Activated CD8-positive, alpha-beta T cell treated with anti-CD3 and anti-CD28 coated beads, Interleukin-2, amount 10 ng/mL, durations not matched to agents 7 days and 5 days (primary cell): ENCODE measurements at places on chromosomes 3 and 15. TPM values are rescaled to one million over a fixed set of nuclear protein-coding genes. Genes with fewer than 3 reads are reported as not detected.

Gene FOXL2
- not detected for total RNA-seq

Gene SPINK8
- total RNA-seq = not detected

GRCh38 chr3:29827756-29828155 is 546.9 kb downstream of the RBMS3 start:
- DNase-seq = no peak
- H3K4me1 ChIP-seq = no peaks in the 10 kb centered on the region
- no peak overlapping the region for H3K27ac ChIP-seq
- no peaks in the 10 kb centered on the region for H3K36me3 ChIP-seq
- no peak overlapping the region for H3K4me3 ChIP-seq

Gene CLDN16
- not detected for total RNA-seq

Gene ALCAM
- 5.1 TPM for total RNA-seq

DNA sequence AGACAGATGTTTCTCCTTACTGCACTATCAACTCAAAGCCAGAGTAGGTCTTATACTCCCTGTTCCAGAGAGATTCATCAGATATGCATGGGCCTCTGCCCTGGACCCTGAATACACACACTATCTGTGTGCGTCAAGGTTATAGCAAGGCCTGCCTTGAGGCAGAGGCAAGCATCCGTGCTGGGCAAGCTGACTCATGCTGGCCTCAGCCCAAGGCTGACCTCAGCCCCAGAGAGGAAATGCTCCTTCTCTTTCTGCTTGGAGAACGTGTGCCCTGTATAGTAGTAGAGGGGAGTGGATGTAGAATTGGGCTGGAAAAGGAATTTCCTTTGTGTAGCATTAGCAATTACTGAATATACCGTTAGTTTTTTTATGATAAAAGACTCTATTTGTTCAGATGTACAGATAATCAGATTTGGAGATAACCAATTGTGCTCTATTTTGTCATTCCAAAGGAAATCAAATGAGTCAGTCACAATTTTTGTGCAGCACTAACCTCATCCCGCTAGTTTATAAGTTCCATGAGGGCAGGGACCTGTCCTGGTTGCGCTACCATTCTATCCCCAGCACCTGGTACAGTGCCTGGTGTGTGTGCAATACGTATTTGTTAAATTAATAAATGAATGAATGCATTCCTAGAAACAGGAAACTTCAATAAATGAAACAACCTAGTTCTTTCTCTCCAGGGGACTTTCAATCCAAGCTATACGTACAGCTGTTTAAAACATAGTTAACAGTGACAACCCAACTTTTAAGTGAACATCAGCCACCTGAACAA is 13.3 kb upstream of the PAQR9 start:
- peaks cover 23% of the 10 kb centered on the region for H3K27me3 ChIP-seq
- no peak overlapping the region for H3K4me3 ChIP-seq
- no peak for DNase-seq
- H3K27ac ChIP-seq = no peak overlapping the region

Gene SNTN
- total RNA-seq = not detected

Gene ACOX2
- total RNA-seq = not detected

Gene NEK10
- 0.81 TPM for total RNA-seq

- peaks cover 13% of the 10 kb centered on the region for H3K4me1 ChIP-seq
- no peaks in the 10 kb centered on the region for H3K36me3 ChIP-seq
- DNase-seq = no peak
- H3K27ac ChIP-seq = no peak overlapping the region
Measured at GRCh38 chr3:72655131-72655551, 193.1 kb downstream of the SHQ1 start.

DNA sequence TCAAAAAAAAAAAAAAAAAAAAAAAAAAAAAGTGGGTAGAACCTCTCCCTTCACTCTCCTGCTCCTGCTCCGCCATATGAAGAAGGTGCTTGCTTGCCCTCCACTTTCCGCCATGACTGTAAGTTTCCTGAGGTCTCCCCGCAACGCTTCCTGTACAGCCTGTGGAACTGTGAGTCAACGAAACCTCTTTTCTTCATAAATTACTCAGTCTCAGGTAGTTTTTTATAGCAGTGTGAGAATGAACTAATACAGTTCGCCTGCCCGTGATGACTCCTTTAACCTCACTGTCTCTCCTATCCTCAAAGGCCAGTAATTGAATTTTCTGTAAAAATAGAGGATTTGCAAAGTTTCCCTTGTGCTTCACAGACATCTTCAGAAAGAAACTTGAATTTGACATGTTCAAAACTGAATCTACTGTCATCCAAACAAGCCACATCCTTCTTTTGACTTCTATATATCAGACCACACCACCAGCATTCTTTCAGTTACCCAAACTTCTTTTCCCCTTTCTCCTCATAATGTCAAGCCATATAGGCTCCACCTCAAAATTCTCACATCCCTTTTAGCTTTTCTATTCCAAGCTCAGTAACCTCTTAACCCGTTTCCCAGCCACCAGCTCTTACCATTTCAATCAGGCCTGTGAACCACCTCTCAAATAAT is 44.3 kb downstream of the P2RY1 start:
- no peak overlapping the region for H3K4me3 ChIP-seq
- H3K36me3 ChIP-seq = no peaks in the 10 kb centered on the region
- H3K4me1 ChIP-seq = no peaks in the 10 kb centered on the region

GRCh38 chr15:41881920-41882688 is 11.7 kb downstream of the SPTBN5 start:
- H3K27me3 ChIP-seq = peaks cover 14% of the 10 kb centered on the region
- no peak overlapping the region for H3K27ac ChIP-seq
- no peak overlapping the region for H3K4me3 ChIP-seq
- peaks cover 12% of the 10 kb centered on the region for H3K4me1 ChIP-seq
- no peaks in the 10 kb centered on the region for H3K36me3 ChIP-seq

Gene DPH3
- total RNA-seq = 18.2 TPM

Gene PATL2
- total RNA-seq = 27.4 TPM

DNA sequence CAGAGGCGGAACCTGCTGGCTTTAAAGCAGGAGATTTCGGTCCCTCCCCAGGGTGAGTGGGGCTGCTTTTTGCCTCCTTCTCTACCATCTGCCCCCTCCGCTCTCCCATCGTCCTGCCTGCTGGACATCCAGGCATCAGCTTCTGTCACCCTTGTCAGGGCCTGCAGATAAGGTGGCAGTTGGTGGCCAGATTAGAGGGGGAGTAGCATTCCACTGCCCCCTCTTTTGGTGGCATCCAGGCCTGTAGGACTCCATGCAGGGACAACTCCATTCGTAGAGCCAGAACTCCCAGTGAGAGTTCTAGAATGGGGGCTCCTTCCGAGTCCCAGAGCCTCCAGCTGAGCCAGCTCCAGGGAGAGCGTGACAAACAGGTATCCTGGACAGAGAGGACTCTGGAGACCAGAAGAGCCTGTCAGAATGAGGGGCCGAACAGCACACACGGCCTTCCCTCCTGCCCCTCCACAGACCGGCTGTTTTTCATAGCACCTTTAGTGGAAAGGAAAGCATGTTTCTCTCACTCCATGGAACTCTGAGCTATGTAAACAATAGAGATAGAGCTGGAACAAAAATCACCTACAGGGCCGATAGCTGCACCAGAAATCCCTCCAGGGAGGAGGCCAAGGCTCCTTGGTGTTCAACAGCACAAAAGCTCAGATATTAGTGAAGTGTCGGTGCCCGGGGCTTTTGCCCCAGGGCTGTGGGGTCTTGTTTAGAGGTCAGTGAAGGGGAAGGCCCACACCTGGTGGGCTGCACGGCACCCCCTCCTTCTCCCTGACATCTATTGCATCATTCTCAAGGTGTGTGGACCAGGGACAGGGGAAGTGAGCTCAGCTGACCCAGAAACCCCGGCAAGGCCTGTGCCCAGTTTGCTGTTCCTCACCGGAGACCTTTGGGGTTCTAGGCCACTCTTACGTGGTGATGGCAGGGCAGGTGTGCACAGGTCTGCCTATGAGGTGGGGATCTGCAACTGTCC is 34.2 kb downstream of the MAGEF1 start:
- H3K4me3 ChIP-seq = no peak overlapping the region
- H3K27ac ChIP-seq = no peak overlapping the region
- DNase-seq = no peak

- H3K36me3 ChIP-seq = no peaks in the 10 kb centered on the region
- no peaks in the 10 kb centered on the region for H3K4me1 ChIP-seq
- H3K4me3 ChIP-seq = no peak overlapping the region
- no peak for DNase-seq
- no peaks in the 10 kb centered on the region for H3K27me3 ChIP-seq
Measured at GRCh38 chr3:94904156-94904674, 841.4 kb downstream of the NSUN3 start.

GRCh38 chr15:79957741-79958140 is 13.3 kb downstream of the BCL2A1 start:
- H3K4me3 ChIP-seq = no peak overlapping the region
- H3K36me3 ChIP-seq = peaks cover 6% of the 10 kb centered on the region
- DNase-seq = no peak
- peaks cover 28% of the 10 kb centered on the region for H3K4me1 ChIP-seq
- H3K27ac ChIP-seq = no peak overlapping the region
- H3K27me3 ChIP-seq = no peaks in the 10 kb centered on the region

DNA sequence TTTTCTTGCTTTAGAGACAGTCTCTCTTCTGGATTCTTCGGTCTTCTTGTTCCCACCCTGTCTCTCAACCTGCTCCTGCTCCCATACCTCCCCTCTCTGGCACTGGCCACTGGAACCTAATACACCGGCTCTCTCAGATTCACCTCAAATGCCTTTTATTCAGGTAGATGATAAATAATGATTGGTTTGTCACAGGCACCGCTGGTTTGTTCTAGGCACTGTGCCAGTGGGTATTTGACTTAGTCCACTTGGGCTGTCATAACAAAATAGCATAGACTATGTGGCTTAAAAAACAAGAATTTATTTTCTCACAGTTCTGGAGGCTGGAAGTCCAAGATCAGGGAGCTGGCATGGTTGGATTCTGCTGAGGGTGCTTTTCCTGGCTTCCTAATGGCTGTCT is 278.2 kb upstream of the STT3B start:
- no peak overlapping the region for H3K4me3 ChIP-seq
- no peak for DNase-seq
- H3K36me3 ChIP-seq = peaks cover 10% of the 10 kb centered on the region
- no peak overlapping the region for H3K27ac ChIP-seq
- peaks cover 39% of the 10 kb centered on the region for H3K4me1 ChIP-seq
- H3K27me3 ChIP-seq = no peaks in the 10 kb centered on the region

DNA sequence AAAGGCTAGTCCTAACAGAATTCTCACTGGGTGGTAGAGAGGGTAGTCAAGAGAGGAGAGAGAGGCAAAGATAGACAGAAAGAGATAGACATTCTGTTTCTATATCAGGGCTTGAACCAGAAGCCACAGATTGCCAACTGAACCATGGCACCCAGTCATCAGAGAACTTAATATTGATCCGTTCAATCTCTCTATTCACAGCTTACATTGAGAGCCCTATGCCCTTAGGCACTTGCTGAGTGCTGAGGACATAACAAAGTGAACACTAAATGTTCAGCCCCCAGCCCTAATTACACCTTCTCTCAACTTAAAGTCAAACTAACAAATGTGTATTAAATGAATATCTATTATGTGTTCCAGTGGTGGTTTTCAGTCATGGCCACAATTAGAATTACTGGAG is 124.1 kb downstream of the FILIP1L start:
- H3K27me3 ChIP-seq = no peaks in the 10 kb centered on the region
- no peak for DNase-seq
- peaks cover 9% of the 10 kb centered on the region for H3K36me3 ChIP-seq
- H3K27ac ChIP-seq = no peak overlapping the region
- no peak overlapping the region for H3K4me3 ChIP-seq

- no peak overlapping the region for H3K27ac ChIP-seq
- no peaks in the 10 kb centered on the region for H3K36me3 ChIP-seq
- H3K4me3 ChIP-seq = no peak overlapping the region
- H3K27me3 ChIP-seq = peaks cover 13% of the 10 kb centered on the region
- DNase-seq = no peak
- no peaks in the 10 kb centered on the region for H3K4me1 ChIP-seq
Measured at GRCh38 chr15:69994429-69995205, 103.1 kb downstream of the TLE3 start.

GRCh38 chr15:68262514-68263356 is 14.8 kb upstream of the FEM1B start:
- H3K27me3 ChIP-seq = peaks cover 29% of the 10 kb centered on the region
- H3K4me1 ChIP-seq = peaks cover 5% of the 10 kb centered on the region
- no peak for DNase-seq
- no peak overlapping the region for H3K27ac ChIP-seq

- no peaks in the 10 kb centered on the region for H3K36me3 ChIP-seq
- no peaks in the 10 kb centered on the region for H3K27me3 ChIP-seq
- no peak overlapping the region for H3K4me3 ChIP-seq
- no peak for DNase-seq
Measured at GRCh38 chr3:168885028-168885427, 778.5 kb downstream of the MECOM start.
